ENCODE measurements at places on chromosomes 7 and 10.
A peak's percentile ranks its signal among the peaks of the same experiment; 100 is the strongest.

DNA sequence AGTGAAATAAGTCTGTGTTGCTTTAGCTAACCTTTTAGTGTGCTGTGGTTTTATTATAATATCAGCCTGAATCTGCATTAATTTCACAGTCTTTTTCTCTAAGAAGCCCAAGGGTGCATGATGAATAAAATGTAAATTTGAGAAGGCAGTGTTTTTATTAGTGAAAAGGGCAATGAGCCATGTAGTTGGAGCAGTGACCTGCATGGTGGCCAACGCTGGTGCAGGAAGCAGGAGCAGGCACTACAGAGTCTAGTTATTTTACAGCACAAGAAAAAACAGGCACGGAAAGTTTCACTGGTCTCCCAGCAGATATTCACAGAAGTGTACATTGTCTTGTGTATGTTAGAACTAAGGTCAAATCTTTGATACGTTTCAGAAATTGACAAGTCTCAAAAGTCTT, 247.8 kb downstream of the CELF2 start:
- no peak for DNase-seq

- no peak for DNase-seq
These were observed 149.0 kb upstream of the CHST15 start for GRCh38 chr10:124242365-124242764.

- no peak for DNase-seq
These were observed 32.7 kb upstream of the RASGEF1A start for GRCh38 chr10:43299579-43299978.

- no peak for DNase-seq
These were observed 4.4 kb upstream of the TRUB1 start for GRCh38 chr10:114933588-114933987.

DNA sequence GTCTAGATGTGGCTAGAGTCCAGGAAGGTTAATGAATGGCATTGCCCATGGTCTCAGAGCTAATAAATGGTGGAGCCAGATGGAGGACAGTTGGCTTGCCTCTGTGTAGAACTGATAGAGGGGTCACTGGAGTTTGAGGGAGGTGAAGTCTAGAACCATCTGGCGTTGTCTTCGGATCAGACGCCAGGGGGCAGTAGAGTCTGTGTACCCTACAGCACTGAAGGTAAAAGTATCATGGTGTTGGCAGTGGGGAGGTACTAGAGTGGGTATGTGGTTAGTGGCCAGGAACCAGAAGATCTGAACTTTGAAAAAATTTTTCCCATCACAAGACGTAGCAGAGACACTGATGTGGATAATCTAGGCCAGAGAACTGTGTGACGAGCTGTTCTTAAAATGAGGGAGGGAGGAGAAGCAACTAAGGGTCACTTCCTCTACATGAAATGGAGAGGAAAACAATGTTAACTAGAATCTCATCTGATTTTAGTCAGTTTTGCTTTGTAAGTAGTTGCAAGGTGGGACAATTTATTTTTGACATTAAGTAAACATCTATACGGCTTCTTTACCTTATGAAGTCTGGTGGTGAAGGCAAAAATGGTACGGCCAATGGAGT, 227.9 kb upstream of the PRSS58 start:
- DNase-seq: no peak

DNA sequence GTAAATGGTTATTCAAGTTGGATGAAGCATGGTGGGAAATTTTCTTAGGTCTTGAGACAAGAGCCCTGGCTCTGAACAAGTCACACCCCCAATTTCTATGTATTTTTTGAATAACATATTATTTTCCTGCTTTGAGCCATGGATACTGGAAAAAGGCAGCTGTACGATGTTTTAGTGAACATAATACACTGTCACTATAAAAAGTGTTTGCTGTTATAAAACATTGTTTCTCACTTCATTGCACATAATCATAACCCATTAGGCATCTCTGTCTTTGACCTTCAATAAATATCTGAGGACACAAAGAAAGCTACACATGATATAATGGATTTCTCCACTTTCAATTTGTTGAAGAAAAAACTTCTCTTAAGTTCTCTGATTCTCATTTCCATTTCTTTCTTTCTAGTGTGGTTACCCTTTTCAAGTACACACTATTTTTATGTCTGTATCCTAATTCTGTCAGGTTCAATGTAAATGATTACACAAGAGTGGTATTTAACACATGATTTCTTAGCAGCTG, 283.9 kb upstream of the SP8 start:
- DNase-seq: no peak

DNA sequence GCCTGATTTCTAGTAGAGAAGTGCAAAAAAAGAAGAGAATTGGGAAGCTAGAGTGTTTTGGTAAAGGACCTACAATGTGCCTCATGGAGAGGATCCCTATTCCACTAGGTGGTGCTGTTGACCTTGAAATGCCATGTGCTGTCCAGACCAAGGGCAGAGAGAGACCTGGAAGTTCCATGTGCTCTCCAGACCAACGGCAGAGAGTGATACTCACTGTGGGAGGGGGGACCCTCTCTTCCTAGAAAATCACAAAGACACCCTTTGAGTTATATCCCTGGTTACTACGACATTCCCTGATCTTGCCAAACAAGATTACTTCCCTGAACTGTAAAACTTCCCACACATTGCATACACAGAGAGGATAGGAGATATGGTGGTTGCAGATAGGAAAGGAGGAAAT, 212.7 kb upstream of the ZNF804B start:
- no peak for DNase-seq

GRCh38 chr10:86266446-86267242, 100.0 kb downstream of the GRID1 start:
- DNase-seq: no peak

- DNase-seq: no peak
These were observed 46.4 kb downstream of the TYW1B start for GRCh38 chr7:72781631-72782030.

- DNase-seq: no peak
These were observed at the start of gene NPY for GRCh38 chr7:24283897-24284698. NPY (plus strand) TSS chr7:24284190; CDS start chr7:24285241, 1,051 bp downstream.

- no peak for DNase-seq
These were observed 204.7 kb downstream of the CNTNAP2 start for GRCh38 chr7:146321301-146321700.

GRCh38 chr10:86136934-86137333, 229.7 kb downstream of the GRID1 start:
- no peak for DNase-seq

- no peak for DNase-seq
These were observed 11.3 kb downstream of the ALKBH4 start for GRCh38 chr7:102453319-102453718.

GRCh38 chr10:104328896-104329710, 9.2 kb downstream of the ITPRIP start:
- DNase-seq: peak; percentile 20

DNA sequence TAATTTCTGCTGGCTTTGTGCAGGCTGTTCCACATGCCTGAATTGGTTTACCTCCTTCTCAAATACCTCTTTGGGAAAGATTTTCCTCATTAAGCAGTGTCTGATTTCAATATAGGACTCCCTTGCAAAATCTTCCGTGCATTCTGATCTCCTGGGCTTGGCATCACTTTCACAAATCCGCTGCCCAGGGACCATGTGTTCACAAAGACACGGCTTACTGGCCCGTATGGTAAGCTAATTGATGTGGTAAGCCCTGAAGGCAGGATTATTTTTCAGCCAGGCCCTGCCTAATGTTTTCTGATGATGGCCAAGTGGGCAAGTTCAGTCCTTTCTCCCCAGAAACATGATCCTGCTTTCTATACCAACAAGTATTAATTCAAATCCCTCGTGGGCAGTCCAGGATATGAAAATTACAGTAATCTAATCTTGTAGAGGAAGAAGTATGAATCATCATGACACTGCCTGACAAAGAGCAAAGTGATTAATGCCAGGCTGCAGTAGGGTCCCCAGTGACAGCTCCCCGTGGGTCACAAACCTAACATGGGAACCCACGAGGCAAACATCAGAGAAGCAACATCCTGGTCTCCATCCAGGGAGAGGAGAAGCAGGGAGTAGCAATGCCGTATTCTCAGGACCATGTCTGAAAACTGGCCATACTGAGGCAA, 11.6 kb upstream of the SVIL start:
- DNase-seq: no peak

DNA sequence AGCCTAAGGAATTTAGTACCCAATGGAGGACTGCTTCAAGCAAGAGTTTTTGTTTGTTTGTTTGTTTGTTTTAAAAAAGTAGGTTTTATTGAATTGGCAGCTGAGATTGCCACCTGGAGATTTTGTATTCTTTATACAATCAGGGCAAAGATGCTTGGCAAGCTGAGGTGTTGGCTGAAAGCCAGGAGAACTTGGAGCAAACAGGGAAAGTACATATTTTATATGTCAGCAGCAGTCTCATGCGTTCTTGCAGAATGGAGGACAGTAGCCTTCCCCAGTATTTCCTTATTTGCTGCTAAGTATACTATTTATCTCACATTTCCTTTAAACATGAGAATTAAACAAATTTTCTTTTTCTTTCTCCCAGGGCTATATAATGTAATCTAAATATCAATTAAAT, 22.6 kb upstream of the ICA1 start:
- DNase-seq: no peak

- no peak for DNase-seq
These were observed 132.7 kb downstream of the ELAPOR2 start for GRCh38 chr7:86926732-86927131.

GRCh38 chr10:75836064-75836463, 404.6 kb downstream of the LRMDA start:
- DNase-seq: no peak

- DNase-seq: no peak
These were observed 67.0 kb downstream of the WDR37 start for GRCh38 chr10:1123198-1123597.

- DNase-seq: no peak
These were observed 1.9 kb downstream of the CHAT start for GRCh38 chr10:49615721-49616120.

GRCh38 chr10:98041352-98042043, 11.1 kb upstream of the CRTAC1 start:
- DNase-seq: no peak

DNA sequence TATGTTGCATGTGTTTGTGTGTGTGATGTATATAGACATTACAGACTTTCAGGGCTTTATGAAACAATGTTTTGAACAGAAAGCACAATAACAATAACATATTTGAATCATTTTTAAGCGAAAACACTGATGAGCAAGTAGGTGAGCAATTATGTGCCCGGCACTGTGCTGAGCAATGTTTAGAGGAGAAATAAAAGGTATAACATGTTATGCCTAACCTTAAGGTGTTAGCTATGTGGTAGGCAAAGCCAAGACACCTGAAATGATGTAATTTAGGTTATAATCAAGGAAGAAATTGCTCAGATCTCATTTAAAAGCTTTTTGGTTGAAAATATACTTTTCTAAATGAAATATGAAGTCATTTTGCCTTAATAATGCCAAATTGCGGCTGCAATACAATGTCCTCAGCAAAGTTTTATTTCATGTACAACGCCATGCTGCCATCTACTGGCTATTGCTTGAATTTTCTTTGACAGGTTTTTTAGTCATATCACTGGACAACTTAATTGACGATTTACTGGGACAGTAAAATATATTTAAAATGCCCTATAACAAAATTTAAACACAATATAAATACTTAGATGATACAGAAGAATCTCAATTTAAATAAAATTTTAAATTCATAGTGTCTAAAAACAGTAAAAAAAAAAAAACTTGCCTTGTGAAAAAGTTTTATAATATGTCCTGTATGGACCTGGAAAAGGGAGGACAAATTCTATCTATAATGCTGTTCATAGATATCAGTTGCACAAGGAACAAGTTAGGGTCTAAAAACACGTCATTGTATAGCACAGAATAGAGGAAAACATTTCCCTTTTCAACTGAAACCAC, 131.1 kb upstream of the CDK1 start:
- peak; percentile 23 for DNase-seq

GRCh38 chr7:91898240-91898992, 17.9 kb upstream of the MTERF1 start:
- no peak for DNase-seq

GRCh38 chr7:40175725-40176510, 41.1 kb downstream of the SUGCT start:
- no peak for DNase-seq

GRCh38 chr10:103659674-103660363, 166.3 kb downstream of the NEURL1 start:
- DNase-seq: peak; percentile 33

Measured in T-helper 17 cell (primary cell).